CD8-positive, alpha-beta T cell (primary cell): ENCODE measurements at places on chromosomes 2 and 18.

GRCh38 chr2:120590841-120591240 is 144.8 kb upstream of the GLI2 start:
- DNase-seq: no peak

DNA sequence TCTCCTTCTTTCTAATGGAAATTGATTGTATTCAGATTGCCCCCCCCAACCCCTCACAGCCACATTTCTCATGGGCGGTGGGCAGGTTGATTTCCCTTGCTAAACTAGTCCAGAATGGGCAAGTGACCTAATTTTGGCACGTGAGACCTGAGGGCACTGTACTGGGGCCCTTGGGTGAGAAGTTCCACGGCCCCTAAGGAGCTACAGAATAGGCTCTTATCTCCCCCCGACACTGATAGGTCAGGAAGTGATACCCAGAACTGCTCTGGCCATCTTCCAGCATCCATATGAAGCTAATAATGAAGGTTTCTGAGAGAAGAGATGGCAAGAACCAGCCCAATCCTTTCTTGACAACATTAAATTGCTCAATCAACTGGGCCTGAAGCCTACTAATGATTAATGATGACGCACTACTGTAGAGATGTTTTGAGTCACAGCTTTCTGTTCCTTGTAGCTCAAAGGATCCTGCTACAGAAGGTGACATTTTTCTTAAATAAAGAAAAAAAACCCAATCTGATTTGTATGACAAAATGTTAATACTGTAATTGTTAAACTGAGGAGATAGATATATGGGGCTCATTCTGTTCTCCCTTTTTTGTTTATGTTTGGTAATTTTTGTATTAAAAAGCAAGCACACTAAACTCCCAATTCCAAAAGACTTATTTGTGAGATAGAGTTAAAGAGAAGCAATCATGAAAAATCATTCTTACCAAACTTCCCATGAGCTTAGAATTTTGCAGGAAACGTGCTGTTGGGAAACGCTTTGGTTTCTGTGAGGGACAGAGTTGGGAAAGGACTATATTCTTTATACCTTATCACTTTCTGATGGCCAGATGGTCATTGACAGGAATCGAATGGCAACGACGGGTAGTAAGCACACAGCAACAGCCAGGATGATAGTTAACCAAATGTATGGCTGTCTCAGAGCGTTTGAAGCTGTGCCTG is 28.2 kb upstream of the NARS1 start:
- no peak for DNase-seq

GRCh38 chr2:57859755-57860154 is 186.9 kb upstream of the VRK2 start:
- DNase-seq: no peak

- DNase-seq: no peak
Observed at GRCh38 chr2:210584834-210585233, 28.4 kb downstream of the CPS1 start.

- no peak for DNase-seq
Observed at GRCh38 chr2:20439193-20439475, 7.7 kb upstream of the RHOB start.
